ENCODE measurements at places on chromosomes 16 and 17.

DNA sequence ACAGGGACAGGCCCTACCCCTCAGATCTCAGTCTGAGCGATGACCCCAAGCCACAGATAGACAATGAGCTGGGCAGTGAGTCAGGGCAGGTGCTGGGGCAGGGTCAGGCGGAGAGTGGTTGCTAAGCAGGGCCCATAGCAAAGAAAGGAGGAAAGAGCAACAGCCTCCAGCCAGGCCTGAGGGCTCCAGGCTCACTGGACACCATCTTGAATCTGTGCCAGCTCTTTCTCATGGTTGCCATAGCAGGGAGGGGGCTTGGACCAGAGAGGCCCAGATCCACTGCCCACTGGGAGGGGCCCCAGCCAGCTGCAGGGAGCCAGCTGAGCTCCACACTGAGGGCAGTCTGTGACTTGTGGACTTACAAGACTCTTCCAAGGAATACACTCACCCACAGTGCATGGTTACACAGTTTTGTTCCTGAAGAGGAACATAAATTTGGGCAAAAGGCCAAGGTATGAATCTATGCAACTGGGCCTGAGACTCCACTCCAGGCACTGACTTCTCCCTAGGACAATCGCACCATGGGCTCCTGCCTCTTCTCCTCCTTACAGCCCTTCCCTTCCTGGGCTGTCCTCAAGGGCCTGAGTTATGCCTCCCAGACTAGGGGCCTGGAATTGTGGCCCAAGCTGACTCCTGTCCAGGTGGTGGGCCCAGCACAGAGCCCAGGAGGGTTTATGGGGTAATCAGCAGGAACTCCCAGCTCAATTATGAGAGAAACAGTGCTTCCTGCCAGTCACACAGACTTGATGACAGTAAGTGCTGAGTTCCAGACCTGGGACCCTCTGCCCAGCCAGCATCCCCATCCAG, 59.9 kb downstream of the BEAN1 start:
- no peak for DNase-seq

DNA sequence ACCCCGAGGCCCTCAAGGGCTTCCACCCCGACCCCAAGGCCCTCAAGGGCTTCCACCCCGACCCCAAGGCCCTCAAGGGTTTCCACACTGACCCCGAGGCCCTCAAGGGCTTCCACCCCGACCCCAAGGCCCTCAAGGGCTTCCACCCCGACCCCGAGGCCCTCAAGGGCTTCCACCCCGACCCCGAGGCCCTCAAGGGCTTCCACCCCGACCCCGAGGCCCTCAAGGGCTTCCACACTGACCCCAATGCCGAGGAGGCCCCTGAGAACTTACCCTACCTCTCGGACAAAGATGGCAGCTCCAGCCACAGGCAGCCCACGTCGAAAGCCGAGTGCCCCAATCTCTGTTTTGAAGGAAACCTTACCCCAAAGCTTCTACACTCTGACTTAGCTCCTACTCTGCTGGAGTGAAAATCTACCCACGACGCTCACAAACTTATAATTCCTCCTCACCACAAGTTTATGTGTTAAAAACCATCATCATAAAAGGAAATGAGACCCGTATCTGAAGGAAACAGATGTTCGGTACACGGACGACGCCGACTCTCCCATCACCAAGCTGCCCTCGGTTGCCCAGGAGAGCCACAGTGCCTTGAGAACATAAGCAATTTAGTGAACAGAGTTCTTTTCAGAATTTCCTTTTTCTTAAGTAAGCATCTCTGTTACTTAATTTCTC, 61.2 kb upstream of the RPH3AL start:
- no peak for DNase-seq

DNA sequence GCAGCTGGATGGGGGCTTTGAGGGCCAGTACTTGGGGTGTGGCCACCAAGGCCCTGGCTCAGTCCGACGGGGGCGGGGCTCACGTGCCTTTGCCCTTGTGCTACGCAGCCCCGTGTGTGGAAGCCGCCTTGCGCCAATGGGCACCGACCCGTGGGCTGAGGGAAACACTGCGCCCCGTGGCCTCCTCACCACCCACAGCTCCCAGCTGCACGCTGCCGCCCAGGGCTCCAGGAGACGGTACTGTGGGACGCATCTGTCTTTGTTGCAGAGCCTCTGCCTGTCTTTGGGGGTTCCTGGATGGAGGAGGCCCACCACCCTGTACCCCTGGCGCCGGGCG, 7.6 kb downstream of the CDH15 start:
- DNase-seq, result no peak

DNA sequence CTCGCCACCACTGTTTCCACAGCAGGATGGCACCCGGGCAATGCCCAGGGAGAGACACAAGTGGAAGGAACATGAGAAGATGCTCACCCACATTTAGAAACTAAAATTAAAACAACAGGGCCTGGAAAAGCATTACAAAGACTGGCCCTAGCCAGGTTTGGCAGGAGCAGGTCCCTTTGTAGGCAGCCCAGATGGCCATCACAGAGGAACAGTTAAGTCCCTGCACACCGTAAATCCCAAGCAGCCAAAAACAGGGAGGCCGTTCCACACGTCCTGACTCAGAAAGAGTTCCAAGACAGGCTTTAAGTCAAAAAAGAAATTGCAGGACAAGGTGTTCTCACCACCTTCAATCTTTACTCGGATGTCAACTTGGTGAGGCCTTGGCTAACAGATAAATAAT, 127.1 kb downstream of the DYNLRB2 start:
- DNase-seq, result no peak

DNA sequence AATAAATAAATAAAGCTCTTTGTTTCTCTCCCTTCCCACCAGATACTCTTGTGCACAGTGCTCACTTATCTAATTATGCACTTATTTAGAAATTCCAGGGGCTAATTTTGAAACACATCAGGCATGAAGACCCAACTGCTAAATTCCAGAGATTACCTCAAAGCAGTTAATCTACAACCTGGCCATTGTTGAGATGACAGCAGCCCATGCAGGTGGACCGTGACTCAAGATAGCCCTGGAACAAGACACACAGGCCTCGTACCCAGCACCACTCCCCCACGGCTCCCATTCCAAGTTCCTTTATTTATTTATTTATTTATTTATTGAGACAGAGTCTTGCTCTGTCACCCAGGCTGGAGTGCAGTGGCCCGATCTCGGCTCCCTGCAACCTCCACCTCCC, 60.1 kb upstream of the NPEPPS start:
- DNase-seq, result no peak
